ENCODE measurements at places on chromosomes 12 and 14.

- peak; percentile 21 for DNase-seq
Observed at GRCh38 chr12:94954029-94954685, 49.3 kb downstream of the NDUFA12 start.

- DNase-seq = no peak
Observed at GRCh38 chr12:96237035-96237434, 42.9 kb downstream of the ELK3 start.

GRCh38 chr14:68413509-68413908 is 379.4 kb downstream of the ZFP36L1 start:
- no peak for DNase-seq

- DNase-seq = no peak
Observed at GRCh38 chr12:103627189-103627855, 40.2 kb downstream of the STAB2 start.

GRCh38 chr14:104392396-104393198 is 187.0 kb upstream of the C14orf180 start:
- no peak for DNase-seq

- no peak for DNase-seq
Observed at GRCh38 chr12:91914701-91915100, 230.9 kb downstream of the BTG1 start.

GRCh38 chr12:130043685-130044406 is 118.4 kb upstream of the FZD10 start:
- DNase-seq = no peak

GRCh38 chr12:110597885-110598284 is 14.8 kb upstream of the PPTC7 start:
- DNase-seq = no peak

- no peak for DNase-seq
Observed at GRCh38 chr12:91874086-91874865, 271.4 kb downstream of the BTG1 start.

DNA sequence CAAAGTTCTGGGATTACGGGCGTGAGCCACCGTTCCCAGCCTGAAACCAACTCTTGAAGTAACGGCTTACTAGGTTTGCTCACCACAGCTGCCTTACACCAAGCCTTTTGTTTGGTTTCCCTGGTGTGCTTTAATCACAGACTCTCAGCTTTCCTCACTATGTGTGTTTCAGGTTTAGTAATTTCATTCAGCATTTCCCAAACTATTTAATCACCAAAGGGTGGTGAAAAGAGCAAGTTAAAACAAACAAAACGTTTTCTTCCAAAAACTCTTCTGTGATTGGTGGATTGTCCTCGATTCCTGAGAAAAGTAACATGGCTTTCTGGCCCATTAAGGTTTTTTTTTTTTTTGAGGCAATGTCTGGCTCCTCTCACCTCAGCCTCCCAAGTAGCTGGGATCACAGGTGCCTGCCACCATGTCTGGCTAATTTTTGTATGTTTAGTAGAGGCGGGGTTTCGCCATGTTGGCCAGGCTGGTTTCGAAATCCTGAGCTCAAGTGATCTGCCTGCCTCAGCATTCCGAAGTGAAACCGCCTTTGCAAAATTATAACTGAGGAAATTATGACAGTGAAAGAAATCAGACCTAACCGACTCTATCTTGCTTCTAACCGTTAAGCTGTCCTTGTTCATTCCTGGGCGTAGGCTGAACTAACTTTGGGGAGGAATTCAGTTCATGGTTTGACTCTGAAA is 1.5 kb upstream of the ZFYVE26 start:
- no peak for DNase-seq

DNA sequence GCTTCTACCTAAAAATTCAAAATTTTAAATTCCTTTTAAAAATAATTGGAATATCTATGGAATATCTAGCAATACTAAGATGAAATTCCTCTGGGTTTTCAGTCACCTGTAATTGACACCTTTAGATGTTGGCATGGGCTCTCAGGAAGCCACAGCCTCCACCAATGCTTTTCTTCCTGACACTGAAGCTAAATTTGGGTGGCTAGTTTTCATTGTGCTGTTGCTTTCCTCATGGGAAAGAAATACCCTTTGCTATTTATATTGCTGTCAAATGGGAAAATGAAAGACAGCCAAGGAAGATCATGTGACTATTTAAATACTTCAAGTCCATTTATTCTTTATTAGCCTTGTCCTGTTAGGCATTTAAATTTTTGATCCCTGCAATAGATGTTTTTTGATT is 313.0 kb downstream of the NAV3 start:
- DNase-seq = no peak

DNA sequence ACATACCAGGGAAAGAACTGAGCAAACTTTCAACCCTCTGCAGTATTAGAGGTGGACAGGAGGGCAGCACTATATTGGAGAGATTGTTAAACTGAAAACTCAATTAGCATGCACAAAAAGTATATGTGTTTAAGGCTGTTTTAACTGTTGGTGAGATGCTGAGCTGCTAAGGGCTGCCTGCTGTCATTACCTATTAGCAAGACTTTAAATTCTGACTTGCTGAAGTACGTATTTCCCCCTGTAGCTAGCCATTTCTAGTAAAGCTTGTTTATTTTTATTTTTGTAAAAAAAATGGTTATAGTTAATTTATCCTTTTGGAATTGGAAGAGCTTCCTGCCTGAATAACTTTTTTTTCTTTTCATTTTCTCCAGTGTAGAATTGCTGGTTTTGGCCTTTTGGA is 92.2 kb downstream of the CACNA1C start:
- no peak for DNase-seq

DNA sequence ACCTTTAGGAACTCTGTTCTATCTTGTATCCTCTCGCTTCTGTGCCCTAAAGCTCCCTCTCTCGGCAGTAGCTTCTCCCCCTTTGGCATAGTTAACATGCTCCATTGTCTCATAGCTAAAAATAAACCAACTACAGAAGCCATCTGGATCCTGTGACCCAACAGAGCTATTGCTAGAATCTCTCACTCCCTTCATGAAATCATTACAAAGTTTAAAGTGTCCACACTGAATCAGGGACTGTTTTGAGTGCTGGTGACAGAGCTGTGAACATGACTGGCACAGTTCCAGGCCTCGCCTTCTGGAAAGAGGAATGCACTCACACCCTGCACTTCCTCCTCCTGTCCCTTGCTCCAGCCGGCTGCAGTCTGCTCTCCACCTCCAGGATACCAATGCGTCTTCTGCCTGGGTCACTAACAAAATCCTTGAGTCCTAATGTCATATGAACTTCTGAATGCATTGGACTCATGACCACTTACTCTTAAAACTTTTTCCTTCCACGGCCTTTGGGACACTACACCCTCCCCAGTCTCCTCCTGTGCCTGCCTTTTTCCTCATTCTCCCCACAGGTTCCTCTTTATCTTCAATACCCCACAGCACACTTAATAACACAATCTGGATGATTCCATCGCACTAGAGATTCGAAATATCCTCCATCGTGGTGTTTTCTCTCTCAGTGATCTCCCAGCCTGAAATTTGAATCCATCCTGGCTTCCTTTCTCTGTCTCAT is 13.2 kb downstream of the PLBD1 start:
- DNase-seq = no peak

DNA sequence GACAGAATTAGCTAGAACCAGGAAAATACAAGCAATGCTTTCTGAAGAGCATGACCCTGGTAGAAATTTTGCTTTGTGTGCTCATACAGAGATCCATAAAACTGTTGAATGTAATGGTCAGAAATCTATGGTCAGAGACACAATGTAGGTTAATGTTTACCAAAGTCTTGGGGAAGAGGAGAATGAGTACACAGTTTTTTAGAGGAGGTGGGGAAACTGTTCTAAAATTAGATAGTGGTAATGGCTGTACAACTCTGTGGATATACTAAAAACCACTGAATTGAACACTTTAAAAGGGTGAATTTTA is 109.5 kb upstream of the ARHGAP5 start:
- DNase-seq = no peak

GRCh38 chr14:29892327-29892726 is 35.3 kb downstream of the PRKD1 start:
- DNase-seq = peak; percentile 42

DNA sequence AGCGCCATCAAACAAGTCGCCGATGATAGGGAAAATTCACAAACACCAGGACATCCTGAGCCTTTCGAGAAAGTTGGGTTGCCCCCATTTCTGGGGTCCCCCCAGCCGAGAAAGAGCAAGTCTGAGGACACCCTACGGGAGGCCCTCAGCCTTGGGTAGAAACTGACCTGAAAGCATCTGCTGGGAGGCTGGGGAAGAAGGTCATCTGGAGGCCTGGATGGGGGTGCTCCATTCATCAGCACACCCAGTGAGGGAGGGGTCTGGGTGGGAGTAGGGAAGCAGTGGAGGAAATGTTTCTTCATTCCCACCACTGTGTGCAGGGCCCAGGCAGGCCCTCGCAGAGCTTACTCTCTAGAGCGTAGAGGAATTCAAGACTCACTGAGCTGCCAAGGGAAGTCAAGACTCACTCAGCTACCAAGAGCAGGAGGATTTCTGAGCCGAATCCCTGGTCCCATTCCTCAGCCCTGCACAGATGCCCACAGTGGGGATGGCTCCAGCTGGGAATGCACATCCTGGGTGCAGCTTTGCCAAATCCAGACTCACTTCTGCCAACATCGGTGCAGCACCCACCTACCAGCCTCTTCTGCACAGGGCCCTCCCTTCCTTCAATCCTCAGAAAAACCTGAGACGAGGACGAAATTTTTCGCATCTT is 38.1 kb downstream of the DIO3 start:
- DNase-seq = no peak

DNA sequence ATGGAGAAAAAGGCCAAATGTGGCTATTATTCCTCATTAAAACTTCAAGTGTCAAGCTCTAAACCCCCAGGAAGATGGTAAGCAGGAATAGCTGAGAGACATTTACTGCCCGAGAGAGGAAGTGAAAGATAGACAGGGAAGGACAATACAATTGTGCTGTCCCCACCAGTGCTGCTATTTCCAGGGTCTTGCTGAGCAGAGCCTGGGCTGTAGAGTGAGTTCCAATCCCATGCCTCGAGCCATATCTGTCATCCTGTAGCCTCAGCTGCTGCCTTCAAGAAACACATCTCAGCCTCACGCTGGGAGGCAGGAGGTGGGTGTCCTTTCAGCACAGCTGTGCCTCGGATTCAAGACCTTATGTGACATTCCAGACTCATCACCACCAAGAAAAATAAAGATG is 114.0 kb downstream of the RPAP3 start:
- DNase-seq = no peak

GRCh38 chr12:47710278-47710677 is 4.4 kb upstream of the RPAP3 start:
- no peak for DNase-seq

DNA sequence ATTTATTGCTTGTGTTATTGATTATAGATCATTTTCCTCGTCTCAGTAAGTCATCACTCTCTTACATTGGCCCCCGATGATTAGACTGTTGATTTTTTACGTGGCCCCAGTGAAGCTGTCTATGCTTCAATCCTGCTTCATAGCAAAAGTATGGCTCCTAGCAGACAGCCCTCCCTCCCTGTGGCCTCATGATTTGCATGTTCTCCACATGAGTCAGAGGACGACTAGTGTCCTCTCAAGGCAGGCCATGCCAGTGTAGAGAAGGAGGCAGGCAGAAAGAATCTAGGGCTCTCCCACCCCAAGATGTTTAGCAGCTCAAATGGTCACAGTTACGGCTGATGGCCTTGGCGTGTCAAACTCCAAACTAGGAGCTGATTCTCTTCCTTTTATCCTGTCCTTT is 59.6 kb downstream of the FIGNL2 start:
- peak; percentile 88 for DNase-seq

DNA sequence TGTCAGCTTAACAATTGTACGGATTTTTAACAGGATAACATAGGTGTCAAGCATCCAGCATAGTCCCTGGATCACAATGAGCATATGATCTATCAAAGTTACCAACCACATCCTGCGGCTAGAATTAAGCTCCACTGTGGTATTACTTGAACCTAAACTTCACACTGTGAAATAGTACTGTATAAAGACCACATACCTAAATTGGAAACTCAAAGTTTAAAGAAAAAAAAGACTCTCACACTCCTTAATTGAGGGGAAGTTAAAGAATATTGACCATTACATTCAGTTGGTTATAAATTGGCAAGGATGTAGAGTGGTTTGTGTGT is 133.0 kb upstream of the PZP start:
- no peak for DNase-seq

DNA sequence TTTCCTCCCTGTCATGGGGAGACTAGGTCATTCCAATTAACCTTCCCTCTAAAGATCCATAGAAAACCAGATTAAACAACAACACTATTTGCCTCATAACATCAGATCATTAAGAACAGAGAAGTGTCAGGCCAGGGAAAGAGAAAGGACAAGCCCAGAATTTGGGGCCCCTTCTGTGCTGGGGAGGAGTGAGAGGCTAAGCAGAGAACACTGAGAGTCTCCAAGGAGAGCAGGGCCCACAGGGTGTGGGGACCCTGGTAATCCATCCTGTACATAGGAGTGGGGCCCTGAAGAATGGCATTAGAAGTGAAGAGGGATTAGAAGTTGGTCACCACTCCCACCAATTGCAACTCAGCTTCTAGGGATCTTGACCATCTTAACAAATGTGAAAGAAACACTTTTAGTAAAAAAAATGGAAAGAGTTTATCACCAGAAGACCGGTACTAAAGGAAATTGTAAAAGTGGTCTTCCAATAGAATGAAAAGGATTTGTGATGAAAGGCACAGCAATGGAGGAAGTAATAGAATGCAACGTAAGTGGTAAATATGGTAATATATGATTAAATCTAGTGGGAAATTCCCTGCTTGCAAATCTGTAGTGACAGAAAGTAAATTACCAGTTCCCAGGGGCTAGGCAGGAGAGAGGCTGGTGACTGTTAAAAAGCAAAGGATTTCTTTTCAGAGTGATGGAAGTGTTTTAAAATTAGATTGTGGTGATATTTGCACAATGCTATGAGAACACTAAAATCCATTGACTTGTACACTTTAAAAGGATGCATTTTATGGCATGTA is 14.0 kb upstream of the TMTC1 start:
- no peak for DNase-seq

GRCh38 chr14:74856366-74856765 is 19.6 kb downstream of the PROX2 start:
- no peak for DNase-seq

DNA sequence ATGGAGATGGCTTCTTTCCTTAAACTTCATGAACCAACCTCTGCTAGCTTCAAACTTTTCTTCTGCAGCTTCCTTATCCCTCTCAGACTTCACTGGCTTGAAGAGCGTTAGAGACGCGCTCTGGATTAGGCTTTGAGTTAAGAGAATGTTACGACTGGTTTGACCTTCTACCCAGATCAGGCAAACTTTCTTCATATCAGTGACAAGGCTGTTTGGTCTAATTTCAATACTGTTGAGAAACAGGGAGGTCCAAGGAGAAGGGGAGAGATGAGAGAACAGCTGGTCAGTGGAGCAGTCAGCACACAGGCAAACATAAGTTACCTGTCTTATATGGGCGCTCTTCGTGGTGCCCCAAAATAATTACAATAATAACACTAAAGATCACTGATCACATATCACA is 14.9 kb downstream of the SCAF11 start:
- no peak for DNase-seq

Data from HFFc6 (cell line).